Stimulated activated CD4-positive, alpha-beta T cell treated with anti-CD3 and anti-CD28 coated beads, TNF-alpha, amount 100 ng/mL, for 4 hours (primary cell): ENCODE measurements at places on chromosomes 3 and 15.

DNA sequence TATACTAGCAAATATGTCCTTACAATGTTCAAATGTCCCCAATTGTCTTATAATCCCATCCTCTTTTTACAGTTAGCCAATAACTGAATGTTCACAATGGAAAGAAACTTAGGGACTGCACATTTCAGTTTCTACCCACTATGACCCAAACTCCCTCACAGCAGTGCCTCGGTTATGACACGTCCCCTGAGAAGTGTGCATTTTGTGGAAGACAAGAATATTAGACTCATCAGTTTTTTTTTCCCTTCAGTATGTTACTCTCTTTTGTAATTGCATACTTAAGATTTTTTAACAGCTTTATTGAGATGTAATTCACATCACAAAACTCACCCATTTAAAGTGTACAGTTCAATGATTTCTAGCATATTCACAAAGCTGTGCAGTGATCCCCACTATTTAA lies 64.8 kb downstream of the IGF2BP2 start:
- no peak for DNase-seq

DNA sequence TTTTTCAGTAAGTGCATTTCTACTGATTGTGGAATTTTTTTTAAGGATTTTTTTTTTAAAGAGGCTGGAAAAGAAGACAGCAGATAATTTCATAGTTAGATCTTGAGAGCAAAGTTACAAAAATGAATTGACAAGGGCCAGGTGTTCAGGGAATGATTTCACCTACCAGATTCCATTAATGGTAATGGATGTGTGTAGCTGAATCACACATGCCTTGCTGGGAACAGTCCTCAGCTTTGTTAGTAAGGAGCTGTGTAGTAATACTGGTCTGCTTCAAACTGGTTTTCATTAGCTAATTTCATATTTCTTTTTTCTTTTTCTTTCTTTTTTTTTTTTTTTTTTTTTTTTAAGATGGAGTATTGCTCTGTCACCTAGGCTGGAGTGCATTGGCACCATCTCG lies 16.0 kb downstream of the NR1D2 start:
- no peak for DNase-seq

GRCh38 chr15:39404767-39405181 lies 176.1 kb upstream of the THBS1 start:
- no peak for DNase-seq

DNA sequence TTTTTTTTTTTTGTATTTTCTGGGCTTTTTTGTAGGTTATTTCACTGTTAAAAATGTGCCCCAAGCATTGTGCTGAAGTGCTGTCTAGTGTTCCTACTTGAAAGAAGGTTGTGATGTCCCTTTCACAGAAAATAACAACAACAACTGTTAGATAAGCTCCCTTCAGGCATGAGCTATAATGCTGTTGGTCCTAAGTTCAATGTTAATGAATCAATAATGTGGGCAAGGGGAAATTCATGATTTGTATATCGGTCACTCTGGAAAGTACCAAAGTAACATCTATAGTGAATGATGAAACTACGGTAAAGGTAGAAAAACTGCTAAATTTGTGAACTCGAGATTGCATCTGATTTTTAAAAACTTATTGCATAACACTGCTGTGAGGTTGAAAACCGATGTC lies 539.4 kb downstream of the CADM2 start:
- DNase-seq, result no peak

DNA sequence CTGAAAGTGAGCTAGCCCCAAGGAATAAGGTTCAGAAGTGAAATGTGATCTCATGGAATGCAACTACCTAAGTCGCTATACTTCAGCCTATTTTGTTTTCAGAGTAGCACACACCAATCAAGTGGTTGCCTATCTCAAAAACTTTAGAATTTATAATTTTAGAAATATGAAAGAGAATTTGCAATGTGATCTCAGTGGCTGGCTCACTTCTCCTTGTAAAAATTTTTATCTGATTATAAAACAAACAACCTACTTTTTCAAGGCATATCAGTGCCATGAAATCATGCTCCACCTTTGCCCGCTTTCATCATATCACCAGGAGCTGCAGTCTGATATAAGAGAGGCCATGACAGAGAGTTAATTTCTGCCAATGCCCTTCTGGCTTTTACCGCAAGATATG lies 47.3 kb downstream of the CLDN11 start:
- no peak for DNase-seq

GRCh38 chr15:29570121-29570947 lies 251.9 kb downstream of the TJP1 start:
- DNase-seq, result no peak

- no peak for DNase-seq
Measured at GRCh38 chr3:2765002-2765579, 345.1 kb downstream of the IL5RA start.

DNA sequence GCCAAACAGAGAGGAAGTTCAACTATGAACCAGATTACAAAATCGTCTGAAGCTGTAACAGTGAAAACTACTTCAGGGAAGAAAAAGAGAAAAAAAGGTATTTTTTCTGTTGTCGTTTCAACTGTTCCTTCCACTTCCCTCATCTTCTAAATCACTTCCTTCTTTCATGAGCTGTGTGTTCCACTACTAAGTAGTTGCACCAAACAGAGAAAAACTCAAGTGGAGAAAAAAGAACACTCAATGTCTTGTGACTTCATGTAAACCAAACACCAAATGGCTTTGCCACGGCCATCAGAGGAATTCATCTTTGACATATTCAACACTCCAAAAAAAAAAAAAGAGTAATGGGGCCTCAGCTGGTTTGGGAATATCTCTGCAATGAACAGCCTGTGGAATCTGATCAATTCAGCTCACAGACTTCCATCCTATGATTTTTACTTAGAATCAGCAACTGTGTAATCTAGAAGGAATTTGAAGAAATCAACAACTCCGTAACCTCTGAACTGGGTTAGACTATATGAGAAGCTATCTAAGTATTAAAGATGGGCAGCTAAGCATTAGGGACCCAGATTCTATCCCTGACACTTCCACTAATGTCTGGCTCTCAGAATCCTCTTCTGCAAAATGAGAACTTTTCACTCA lies 47.5 kb upstream of the RNF7 start:
- no peak for DNase-seq

DNA sequence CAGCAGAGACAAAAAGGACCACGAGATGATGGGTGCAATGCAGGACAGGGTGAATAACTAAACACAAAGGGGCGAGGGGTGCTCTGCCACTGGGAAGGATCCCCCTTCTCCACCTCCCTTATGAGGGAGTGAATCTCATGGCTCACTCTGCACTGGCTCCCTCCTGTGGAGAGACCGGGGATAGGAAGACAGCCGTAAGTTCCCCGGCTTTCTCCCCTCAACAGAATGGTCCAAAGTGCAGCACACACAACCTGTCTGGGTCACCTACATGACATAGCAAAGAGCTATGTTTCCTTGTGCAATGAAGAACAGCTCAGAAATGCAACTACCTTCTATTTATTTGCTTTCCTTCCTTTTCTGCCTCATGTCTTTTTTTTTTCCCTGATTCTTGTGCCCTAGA lies 7.8 kb upstream of the ACSBG1 start:
- DNase-seq, result no peak

GRCh38 chr3:130786306-130786705 lies 39.7 kb upstream of the PIK3R4 start:
- DNase-seq, result no peak

DNA sequence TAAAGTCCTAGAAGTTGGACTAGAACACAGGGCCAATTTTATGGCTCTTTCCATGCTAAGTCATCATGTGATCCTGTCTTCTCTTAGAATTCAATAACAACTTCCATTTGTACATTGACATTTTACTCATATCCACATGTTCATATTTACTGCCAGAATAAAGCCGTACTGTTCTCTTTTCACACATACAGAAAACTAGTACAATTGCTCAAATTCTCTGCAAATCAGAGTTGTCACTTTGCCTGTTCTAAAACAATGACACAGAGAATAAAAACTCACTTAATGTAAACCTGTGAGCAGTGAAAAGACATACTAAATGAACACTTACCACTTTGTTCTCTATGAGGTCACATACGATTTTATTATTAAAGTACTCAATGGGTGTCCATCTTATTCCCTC lies 3.5 kb downstream of the LDHAL6B start:
- no peak for DNase-seq

- DNase-seq, result no peak
Measured at GRCh38 chr3:46660543-46661523, 32.6 kb downstream of the ALS2CL start.

- no peak for DNase-seq
Measured at GRCh38 chr3:122101646-122102045, 46.5 kb downstream of the CD86 start.

DNA sequence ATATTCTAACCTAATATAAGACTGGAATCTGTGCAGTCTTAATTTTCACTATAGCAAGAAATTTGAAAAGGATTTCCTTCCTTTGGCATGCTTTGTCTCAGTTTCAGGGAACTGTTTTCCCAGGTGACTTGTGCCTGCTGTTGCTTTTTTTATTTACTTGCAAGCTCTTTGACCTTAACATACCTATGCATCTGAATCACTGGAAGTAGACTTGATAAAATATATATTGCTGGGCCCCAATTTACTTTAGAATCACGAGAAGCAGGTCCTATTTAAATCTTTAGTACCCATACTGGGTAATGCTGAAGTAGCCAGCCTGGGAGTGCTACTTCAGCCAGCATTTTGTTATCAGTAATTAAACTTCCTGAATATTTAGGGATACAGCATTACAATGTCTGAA lies 257.9 kb upstream of the ALCAM start:
- no peak for DNase-seq

DNA sequence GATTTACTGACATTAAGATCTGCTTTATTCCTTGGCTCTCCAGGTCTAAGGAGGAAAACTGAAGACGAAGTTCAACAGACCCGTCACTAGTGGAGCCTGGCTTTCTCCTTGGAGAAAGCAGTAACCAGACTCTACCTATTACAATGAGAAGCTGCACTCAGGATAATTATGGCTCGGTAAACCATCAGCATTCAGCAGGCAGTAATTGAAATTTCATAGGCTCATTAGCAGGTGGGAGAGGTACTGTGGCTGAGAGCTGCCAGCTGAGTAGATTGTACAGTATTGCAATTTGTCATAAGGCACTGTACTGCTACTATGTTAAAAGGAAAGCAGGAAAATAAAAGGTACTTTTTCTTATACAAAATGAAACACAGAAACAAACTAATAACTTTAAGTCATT lies 51.2 kb downstream of the CHAC1 start:
- DNase-seq, result no peak

DNA sequence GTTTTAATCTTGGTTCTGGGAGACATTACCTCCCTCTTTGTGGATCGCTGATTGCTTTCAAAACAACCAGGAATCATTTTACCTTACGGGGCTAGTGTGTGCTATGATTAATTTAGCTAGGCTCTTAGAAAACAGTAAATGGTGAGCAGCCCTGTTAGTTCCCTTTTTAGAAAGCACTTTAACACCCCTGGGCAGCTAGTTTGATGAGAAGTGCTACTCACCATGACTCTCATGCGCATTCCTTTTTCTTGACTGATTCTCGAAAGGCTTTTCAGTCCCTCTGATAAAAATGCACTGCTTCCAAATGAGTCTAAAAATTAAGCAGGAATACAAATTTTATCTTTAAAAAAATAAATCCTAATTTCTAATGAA lies 75.3 kb upstream of the LEKR1 start:
- no peak for DNase-seq

DNA sequence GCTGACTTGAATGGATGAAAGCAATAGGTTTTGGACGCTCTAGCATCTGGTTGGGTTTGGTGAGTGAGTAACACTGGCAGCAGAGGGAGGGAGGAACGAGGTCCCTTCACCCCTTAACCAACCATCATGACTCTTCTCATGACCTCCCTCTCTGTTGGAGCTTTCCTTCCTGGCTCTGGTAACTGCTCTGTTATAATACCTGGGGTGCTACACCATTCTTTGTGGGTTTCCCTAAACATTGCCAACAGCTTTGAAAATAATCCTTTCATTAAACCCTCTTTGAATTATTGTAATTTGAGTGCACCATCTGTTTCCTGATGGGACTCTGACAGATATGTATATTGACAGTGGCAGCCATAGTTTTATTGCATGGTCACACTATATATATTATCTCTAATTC lies 146.2 kb upstream of the PTPRG start:
- DNase-seq, result no peak

- no peak for DNase-seq
Measured at GRCh38 chr3:127753338-127753737, 69.0 kb downstream of the MGLL start.

DNA sequence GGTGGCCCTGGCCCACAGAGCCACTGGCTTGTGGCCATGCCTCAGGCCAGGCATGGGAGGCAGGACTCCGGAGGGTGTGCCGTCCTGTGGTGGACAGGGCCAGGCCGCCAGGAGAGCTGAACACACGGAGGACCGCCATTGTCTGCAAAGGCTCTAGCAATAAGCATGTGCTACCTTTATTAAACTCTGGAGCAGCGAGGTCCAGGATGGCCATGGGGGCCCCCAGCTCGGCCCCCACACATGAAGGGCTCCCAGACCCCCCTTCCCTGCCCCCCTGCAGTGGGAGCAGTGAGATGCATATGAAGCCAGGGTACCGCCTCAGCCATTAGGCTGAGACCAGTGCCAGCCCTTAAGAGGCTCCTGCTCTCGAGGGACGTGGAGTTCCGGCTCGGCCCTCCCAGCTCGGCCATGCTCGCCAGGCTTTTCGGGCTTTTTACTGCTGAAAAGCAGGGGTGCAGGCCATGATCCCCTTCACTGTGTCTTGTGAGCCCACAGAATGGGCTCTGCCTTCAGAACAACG lies 2.7 kb downstream of the AMIGO3 start:
- no peak for DNase-seq

DNA sequence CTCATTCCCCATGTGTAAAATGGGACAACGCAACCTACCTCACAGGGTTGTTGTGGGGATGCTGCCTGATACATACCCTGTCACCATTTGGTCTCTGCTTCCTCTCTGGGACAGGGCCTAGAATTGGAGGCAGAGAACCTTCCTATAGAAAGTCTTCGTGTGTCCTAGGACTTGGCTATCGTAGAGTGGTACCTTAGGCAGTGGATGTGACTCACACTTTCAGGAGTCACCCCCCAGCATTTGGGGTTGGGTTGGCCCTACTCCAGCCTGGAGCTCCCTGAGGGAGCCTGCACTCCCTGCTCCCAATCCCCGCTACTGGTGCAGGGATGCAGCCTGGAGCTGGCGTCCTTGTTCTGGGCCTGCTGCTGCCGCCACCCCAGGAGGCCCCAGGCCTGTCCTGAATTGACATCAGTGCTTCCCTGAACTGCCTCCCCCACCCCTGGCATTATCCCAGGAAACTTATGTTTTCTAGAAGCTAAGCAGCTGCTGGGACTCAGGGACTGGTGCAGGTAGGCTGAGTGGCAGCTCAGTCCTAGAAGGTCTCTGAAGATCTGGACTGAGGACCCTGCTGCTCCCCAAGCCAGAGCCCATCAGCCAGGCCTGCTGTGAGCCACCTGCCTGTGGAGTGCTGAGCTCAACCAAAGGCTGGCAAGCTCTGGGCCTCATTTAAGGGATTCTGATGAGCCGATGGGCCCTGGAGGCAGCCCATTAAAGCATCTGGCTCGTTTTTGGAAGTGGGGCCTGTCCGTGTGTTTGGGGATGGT lies 9.9 kb downstream of the C15orf39 start:
- no peak for DNase-seq

- no peak for DNase-seq
Measured at GRCh38 chr3:179410999-179411398, 40.3 kb downstream of the GNB4 start.
